Mesendoderm (in vitro differentiated cells): ENCODE measurements at places on chromosomes 5 and 9.

DNA sequence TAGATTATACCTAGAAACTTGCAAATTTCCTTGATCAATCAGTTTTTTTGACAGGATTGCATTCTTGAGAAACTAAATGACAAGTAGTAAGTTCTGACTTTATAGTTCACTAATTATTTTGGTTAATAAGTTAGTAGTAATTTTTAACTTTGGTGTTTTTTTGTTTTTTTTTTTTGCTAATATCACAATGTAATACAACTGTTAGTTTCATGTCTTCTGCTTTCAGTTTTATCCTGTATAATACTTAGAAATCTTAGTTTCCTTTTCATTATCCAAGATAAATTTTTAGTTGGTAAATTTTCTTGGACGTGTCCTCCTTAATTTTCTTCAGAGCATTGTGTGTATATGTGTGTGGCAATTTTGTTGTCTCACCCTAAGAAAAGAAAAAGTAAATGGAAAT lies 57.8 kb downstream of the CWC27 start:
- no peak for DNase-seq

DNA sequence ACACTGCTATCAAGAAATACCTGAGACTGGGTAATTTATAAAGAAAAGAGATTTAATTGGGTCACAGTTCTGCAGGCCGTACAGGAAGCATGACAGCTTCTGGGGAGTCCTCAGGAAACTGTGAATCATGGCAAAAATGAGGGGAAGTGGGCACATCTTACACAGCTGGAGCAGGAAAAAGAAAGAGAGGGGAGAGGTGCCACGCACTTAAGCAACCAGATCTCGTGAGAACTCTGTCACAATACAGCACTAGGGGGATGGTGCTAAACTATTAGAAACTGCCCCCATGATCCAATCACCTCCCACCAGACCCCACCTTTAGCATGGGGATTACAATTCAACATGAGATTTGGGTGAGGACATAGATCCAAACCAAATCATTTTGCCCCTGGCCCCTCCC lies 105.5 kb upstream of the CPLX2 start:
- DNase-seq = no peak

GRCh38 chr5:53478411-53479044 lies 1.9 kb upstream of the FST start:
- DNase-seq = peak; percentile 88

DNA sequence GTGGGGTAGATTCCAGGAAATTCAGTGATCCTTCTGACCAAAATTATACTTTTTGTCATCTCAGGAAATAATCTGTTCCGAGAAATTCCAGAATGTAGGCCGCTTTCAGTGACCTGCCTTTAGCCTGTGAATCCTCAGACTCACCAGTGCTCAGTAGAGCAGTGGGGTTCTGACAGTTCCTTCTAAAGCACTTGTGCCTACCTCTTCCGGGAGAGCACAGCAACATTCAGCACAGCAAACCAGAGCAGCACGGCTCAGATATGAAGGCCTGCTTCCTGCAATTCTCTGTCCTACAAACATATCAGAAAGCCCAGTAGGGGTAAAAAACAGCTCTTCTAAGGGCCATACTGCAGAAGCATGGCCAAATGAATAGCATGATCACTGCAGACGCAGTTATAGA lies 15.0 kb downstream of the FANCC start:
- DNase-seq = no peak

DNA sequence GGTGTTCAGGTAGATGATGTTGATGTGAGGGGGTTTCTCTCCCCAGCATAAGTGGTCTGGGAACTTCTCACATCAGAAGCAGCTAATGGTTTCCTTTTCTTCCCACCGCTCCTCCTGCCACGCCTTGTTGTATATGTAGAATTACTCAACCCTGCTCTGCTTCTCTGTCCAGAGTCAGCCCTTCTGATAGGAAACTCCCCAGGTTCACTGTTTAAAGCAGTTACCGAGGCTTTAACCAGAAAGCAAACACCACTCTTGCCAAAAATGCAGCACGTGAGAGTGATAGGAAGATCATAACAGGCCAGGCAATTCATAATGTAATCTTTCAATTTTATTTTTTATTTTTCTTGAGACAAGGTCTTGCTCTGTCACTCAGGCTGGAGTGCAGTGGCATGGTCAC lies 10.5 kb upstream of the TMEM252 start:
- DNase-seq = no peak

GRCh38 chr9:31519424-31519823 lies 865.0 kb upstream of the ACO1 start:
- DNase-seq = no peak

DNA sequence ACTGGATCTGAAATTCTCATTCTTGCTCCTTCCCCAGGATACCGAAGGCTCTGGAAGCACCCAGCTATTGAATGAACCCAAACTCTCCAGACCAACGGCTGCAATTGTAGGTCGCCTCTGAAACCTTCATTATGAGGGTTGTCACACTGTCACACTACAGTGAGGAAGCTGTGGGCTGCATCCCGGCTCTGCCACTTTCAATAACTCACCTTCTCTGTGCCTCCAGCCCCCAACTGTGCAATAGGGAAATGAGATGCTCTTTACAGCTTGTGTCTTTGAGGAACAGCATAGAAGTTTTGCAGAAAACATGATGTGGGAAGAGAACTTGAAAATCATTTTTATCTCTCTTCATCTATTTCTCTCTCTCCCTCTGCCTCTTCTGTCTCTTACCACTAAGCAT lies 69.6 kb upstream of the TGFBR1 start:
- DNase-seq = no peak

GRCh38 chr5:139814704-139815280 lies 19.2 kb downstream of the PSD2 start:
- no peak for DNase-seq

GRCh38 chr9:127175764-127176163 lies 53.3 kb upstream of the ANGPTL2 start:
- DNase-seq = no peak

- no peak for DNase-seq
Measured at GRCh38 chr5:54902791-54903473, 82.5 kb downstream of the ESM1 start.
